ENCODE measurements at places on chromosomes 6 and 20.
A peak's percentile ranks its signal among the peaks of the same experiment; 100 is the strongest.

DNA sequence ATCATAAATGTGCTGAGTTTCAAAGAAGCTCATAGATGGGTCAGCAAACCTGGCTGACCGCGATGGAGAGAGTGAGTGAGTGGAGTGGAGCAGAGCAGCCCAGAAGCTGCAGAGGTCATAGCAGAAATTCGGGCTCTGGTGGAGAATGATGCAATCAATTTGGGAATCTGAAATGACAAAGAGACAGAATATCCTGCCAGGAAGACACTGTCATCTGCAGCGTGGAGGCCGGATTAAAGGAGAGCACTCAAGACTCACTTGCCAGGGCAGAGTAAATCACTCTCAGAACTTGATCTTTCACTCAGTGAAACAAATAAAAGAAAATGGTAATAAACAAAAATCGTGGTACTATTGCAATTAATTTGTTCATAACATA lies 109.6 kb upstream of the RREB1 start:
- DNase-seq: peak; percentile 39

- DNase-seq: peak; percentile 46
Measured at GRCh38 chr20:2137552-2138201, 36.0 kb downstream of the STK35 start.

GRCh38 chr6:56475736-56476457 lies 166.8 kb downstream of the DST start:
- DNase-seq: no peak

DNA sequence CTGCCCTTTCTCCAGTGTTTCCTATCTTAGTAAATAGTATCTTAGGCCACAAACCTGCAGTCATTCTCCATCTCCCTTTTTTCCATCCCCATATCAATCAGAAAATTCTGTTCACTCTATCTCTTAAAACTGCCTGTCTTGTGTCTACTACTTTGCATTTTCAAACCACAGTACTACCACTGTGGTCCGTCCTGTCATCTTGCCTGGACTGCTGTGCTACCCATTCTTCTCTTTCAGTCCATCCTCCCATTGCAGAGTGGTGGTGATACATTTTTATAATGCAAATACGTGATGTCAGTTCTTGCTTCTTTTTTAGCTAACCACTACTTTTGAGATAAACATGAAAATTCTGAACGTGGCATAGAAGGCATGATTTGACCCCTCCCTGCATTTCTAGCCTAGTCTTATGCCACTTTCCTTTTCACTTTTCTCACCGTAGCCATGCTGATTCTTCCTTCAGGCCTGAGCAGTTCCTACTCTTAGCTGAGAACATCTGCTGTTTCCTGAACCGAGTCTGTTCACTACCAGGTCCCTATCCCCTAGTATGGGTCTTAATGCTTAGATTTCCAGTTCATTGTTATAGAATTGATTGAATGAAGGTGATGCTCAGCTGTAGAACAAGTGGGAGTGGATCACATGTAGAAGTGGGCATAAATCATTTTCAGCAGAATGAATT lies 13.8 kb downstream of the TBPL1 start:
- DNase-seq: no peak
